ENCODE measurements at places on chromosomes 1 and 21.

DNA sequence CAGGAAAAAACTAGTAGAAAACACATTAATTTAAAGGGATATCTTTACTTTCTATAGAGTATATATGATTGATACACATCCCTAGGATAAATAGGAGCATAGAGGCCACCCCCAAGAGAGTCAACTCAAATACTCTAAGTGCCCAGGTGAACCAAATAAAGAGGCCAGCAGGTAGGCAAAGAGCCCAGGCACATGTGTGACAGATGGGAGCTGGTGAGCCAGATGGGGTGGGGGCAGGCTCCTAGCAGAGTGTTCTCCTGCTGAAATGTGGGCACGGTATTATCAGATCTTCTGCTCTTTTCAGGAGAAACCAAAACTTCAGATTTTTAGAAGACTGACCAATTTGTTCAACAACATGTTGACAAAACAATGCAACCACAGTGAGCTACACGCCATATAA, 333.4 kb upstream of the PKN2 start:
- no peak for DNase-seq

GRCh38 chr1:152190589-152190988, 31.6 kb upstream of the RPTN start:
- DNase-seq: no peak

DNA sequence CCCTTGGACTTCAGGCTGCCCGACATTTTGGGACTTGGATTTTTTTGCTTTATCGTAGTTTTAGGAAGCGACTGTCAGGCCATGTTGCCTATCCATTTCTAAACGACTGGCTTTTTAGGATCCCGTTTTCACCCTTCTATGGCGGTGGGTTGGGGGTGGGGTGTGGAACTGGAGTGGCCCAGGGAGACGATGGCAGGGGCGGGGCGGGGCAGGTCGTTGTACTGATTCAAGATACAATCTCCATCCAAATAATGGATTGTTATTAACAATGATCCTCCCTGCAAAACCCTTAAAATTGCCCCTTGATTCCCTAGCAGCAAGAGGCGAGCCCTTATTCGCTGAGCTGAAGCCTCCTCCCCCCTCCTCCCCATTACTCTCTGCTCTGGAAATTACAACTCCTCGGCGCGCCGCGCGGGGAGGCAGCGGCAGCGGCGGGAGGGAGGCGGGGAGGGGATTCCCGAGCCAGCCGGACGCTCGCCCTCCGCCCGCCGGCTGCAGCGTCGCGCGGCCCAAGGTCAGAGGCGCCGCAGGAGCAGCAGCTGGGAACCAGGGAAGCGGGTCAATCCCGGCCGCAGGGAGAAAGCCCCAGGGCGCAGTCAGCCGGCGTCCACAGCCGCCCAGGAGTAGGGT, at the start of gene TRIM67:
TRIM67 (plus strand) TSS at position 392 of the 630 bp plus-strand sequence. CDS start 912 bp downstream, outside the sequence.
- DNase-seq: no peak

GRCh38 chr1:46480959-46481646, 8.5 kb upstream of the DMBX1 start:
- no peak for DNase-seq

DNA sequence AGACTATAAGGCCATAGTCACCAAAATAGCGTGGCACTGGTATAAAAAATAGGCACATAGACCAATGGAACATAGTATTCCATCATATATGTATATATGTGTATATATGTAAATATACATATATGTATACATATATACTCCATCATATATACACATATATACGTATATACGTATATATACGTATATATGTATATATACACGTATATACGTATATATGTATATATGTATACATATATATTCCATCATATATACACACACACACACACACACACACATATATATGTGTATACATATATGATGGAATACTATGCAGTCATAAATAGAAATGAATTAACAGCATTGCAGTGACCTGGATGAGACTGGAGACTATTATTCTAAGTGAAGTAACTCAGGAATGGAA, 204.6 kb downstream of the LTN1 start:
- DNase-seq: no peak

GRCh38 chr1:234212764-234213657, 160.2 kb upstream of the COA6 start:
- peak; percentile 78 for DNase-seq

GRCh38 chr1:153626904-153627714, at the start of gene S100A13:
S100A13 (minus strand) TSS chr1:153627505; CDS start chr1:153626472, 1,033 bp downstream.
- no peak for DNase-seq

- peak; percentile 45 for DNase-seq
Observed at GRCh38 chr1:51990478-51990965, at the start of gene RAB3B. RAB3B (minus strand) TSS chr1:51990700; CDS start chr1:51977117, 13,583 bp downstream.

GRCh38 chr21:21051109-21052055, 53.2 kb downstream of the NCAM2 start:
- no peak for DNase-seq

DNA sequence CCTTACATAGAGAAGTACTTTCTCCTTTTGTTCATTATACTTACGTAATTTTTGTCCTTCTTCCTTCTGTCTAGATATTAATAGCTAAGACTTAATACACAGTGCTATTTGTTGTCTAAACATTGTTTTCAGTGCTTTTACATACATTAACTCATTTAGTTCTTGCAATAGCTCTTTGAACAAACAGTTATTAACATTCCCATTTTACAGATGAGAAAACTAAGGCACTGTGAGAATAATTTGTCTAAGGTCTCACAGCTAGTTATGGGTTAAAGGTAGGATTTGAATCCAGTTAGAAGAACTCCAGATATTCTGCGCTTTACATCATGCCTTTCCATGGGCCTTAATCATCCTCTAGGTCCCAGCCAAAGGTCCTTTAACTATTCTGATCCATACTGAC, 19.6 kb downstream of the CCDC17 start:
- DNase-seq: no peak

- DNase-seq: peak; percentile 72
Observed at GRCh38 chr1:108661030-108661609, at the start of gene HENMT1. HENMT1 (minus strand) TSS chr1:108661093; CDS start chr1:108659884, 1,209 bp downstream.

DNA sequence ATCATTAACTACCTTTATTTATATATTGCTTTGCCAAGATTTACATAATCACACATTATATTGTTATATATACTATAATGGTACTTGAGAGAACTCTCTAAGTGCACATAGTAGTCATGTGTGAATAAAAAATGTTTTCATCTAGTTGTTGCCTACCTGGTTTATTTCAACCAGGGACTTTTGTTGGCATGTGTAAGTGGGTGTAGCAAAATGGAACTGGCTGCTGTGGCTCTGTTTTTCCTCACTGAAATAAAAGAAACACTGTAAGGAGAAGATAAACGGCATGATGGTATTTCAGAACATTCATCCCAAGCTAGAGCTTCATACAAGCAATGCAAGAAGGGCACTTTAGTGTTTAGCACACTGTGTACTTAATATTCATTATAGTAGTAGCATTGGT, 14.9 kb downstream of the RBBP4 start:
- no peak for DNase-seq

GRCh38 chr1:234758851-234759250, 148.9 kb upstream of the IRF2BP2 start:
- DNase-seq: peak; percentile 93

GRCh38 chr1:225860107-225860506, 22.1 kb downstream of the TMEM63A start:
- DNase-seq: no peak

Measured in T-helper 2 cell (primary cell).